ENCODE measurements at places on chromosomes 5 and 9.

GRCh38 chr9:89878687-89879086 is 273.9 kb downstream of the GADD45G start:
- DNase-seq: peak; percentile 62

DNA sequence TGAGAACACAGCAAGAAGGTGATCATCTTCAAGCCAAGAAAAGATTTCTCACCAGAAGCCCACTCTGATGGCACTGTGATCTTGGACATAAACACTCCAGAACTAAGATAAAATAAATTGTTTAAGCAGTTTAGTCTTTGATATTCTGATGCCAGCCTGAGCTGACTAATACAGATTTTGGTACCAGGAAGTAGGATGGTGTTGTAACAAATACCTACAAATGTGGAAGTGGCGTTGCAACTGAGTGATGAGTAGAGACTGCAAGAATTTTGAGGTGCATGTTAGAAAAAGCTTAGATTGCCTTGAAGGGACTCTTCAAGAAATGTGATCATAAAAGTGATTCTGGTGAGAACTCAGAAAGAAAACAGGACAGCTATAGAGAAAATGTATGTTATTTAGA is 592.4 kb upstream of the DAB2 start:
- DNase-seq: no peak

- DNase-seq: no peak
Measured at GRCh38 chr9:83582029-83582428, 40.9 kb upstream of the IDNK start.

DNA sequence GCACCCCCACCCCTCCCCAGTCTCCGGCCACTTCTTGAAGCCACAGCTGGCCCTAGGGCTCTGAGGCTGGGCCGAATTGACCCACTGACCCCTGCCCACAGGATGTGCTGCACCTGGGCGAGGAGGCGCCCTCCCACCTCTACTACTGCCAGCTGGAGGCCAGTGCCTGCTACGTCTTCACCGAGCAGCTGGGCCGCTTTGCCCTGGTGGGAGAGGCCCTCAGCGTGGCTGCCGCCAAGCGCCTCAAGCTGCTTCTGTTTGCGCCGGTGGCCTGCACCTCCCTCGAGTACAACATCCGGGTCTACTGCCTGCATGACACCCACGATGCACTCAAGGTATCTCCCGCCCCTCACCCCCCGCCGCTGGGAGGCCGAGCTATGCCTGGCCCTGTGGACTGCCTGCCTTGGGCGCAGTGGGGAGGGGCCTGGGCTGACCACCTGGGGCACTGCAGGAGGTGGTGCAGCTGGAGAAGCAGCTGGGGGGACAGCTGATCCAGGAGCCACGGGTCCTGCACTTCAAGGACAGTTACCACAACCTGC is 21.3 kb downstream of the HK3 start:
- DNase-seq: no peak

DNA sequence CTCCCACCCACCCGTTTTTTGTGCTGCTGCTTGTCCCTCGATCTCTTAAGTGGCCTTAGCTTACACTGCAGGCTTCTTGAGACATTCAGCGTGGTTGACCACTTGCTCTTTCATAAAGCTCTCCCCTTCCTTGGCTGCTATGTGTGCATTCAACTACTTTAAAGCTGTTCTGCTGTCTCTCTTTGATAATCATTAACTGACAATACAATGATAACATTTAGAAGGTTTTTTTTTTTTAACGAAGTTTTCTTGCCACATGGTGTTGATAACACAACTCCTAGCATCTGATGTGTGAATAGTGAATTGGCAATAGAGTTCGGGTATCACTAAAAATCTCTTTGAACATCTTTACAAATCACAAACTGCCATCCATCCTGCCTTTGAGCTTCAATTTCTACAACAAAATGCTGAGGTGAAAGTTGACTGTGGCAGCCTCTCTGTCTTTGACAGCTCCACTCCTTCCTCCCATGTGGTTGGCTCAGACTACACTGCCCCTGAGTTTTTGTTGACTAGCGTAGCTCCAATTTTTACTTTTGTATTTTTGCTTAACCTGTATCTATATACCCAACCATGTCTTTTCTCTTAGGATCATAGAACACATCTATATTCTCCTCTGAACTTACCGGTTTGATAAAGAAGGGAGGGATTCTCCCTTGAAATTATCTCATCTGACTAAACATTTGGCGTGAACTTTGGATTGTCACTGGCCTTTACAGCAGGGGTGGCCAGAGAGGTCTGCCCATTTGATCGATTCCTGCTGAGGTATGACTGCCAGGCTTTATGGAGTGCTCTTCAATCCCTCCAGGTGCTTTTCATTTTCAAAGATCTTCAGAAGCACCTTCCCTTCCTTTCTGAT is 409.4 kb upstream of the CD180 start:
- no peak for DNase-seq

DNA sequence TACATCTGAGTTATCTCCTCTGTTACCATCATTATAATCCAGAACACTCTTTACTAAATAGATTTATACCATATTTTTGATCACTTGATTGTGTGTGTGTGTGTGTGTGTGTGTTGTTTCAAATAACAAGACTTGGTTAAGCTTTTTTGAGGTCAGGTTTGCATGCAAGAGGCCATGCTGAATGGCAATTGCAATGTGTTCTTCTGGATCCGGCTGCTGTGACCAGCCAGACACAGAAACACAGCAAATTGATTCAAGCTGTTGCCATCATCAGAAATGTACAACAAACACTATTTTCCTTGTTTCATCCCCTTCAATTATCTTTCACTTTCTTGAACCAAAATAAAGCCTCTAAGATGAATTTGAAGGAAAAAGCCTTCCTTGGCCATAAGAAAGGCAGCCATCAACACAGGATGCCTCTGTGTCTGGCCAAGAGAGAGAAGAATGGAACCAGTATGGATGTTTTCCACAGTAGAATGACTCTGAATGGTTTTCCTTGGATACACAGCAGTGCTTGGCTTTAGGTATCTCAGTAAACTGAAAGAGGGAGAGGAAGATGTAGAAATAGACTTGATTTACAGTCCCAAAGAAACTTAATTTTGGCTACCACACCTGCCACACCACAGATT is 53.9 kb downstream of the DPYSL3 start:
- no peak for DNase-seq
